ENCODE measurements at places on chromosomes 7 and 10. TPM values are rescaled to one million over a fixed set of nuclear protein-coding genes. Genes with fewer than 3 reads are reported as not detected.

Gene MBLAC1
- 1.6 TPM for total RNA-seq

Gene ACTL6B
- total RNA-seq: 4.2 TPM

Gene OPALIN
- not detected for total RNA-seq

Gene ANKRD61
- total RNA-seq: 0.47 TPM

Gene KLLN
- total RNA-seq: 0.87 TPM

Gene FBXO24
- 0.41 TPM for total RNA-seq

Gene C10orf53
- total RNA-seq: not detected

Gene MGAM2
- total RNA-seq: 1.2 TPM

Gene TRPV5
- total RNA-seq: 0.13 TPM

Gene GDF2
- total RNA-seq: not detected

Gene LIPM
- total RNA-seq: not detected

DNA sequence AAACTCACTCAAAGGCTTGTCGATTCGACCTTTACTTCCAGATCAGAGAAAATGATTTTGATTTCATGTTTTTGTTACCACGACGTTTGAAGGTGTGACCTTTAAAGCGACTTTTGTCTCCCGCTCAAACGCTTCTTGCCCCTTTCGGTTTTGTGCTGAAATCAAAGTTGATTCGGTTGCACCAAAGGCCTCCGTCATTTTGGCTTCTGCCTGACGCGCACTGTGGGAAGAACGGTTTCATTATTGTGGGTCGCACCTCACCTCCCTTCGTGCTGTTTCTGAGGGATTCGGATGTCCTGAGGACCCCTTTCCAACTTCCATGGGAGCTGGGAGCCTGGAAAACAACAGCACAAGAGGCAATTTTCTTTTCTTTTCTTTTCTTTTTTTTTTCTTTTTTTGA is 176.9 kb downstream of the DNAJB6 start:
- H3K4me3 ChIP-seq: no peak overlapping the region
- peaks cover 30% of the 10 kb centered on the region for H3K27me3 ChIP-seq
- H3K4me1 ChIP-seq: no peaks in the 10 kb centered on the region
- DNase-seq: no peak
- no peak overlapping the region for H3K27ac ChIP-seq

DNA sequence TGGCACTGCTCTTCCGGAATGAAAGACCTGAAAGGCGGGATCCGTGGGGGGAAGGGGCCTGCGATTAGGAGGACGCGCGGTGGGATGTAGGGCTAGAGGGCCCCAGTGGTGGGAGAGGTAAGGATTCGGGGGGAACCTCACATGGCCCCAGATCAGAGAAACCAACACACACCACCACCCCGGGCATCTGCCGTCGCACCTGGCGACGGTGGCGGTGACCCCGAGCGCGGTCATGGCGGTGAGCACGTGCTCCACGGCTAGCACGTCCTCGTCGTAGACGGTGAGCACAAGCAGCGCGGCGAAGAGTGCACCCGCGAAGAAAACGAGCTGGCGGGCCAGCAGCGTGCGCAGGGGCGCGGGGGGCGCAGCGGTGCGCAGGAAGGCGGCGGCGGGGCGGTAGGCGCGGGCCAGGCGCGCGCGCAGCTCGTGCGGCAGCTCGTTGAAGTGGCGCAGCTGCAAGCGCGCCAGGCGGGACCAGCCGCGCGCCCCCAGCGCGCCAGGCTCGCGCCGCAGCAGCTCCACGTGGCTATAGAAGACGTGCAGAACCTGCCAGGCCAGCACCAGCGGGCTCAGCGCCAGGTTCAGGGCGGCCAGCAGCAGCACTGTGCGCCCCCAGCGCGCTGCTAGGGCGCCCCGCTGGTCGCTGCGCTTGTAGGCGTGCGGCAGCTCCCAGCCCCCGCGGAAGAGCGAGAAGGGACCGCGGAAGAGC is 5.7 kb downstream of the ATG9B start:
- no peaks in the 10 kb centered on the region for H3K36me3 ChIP-seq
- H3K27ac ChIP-seq: no peak overlapping the region
- peaks cover 5% of the 10 kb centered on the region for H3K4me1 ChIP-seq

DNA sequence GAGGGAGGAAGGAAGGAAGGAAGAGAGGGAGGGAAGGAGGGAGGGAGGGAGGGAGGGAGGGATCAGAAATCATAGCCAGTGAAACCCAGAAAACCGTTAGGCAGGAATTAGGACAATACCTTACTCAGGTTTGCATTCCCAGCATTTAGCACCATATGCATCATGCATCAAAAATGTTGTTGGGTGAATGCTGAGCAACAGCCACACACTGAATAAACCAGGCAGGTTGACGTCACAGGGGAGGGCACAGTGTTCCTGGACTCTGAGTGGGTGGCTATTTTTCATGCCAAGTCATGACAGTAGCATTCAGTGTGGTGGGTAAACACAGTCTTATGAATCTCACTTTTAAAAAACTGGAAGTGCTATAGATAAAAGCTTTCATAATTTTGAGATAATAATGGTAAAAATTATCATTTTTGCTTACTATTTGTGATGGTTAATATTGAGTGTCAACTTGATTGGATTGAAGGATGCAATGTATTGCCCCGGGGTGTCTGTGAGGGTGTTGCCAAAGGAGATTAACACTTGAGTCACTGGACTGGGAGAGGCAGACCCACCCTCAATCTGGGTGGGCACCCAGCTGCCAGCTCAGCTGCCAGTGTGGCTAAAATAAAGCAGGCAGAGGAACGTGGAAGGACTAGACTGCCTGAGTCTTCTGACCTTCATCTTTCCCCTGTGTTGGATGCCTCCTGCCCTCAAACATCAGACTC is 199.1 kb upstream of the PRKCQ start:
- no peak overlapping the region for H3K4me3 ChIP-seq
- no peak overlapping the region for H3K27ac ChIP-seq

- no peak overlapping the region for H3K4me3 ChIP-seq
- no peak overlapping the region for H3K27ac ChIP-seq
- no peaks in the 10 kb centered on the region for H3K27me3 ChIP-seq
- peaks cover 22% of the 10 kb centered on the region for H3K36me3 ChIP-seq
- no peak for DNase-seq
- peaks cover 4% of the 10 kb centered on the region for H3K4me1 ChIP-seq
These were observed 98.5 kb upstream of the NPS start for GRCh38 chr10:127450644-127451043.

- no peak overlapping the region for H3K27ac ChIP-seq
- no peaks in the 10 kb centered on the region for H3K36me3 ChIP-seq
- H3K4me1 ChIP-seq: peaks cover 2% of the 10 kb centered on the region
- peaks cover 4% of the 10 kb centered on the region for H3K27me3 ChIP-seq
- H3K4me3 ChIP-seq: no peak overlapping the region
These were observed 287.3 kb upstream of the SP4 start for GRCh38 chr7:21140622-21141021.

DNA sequence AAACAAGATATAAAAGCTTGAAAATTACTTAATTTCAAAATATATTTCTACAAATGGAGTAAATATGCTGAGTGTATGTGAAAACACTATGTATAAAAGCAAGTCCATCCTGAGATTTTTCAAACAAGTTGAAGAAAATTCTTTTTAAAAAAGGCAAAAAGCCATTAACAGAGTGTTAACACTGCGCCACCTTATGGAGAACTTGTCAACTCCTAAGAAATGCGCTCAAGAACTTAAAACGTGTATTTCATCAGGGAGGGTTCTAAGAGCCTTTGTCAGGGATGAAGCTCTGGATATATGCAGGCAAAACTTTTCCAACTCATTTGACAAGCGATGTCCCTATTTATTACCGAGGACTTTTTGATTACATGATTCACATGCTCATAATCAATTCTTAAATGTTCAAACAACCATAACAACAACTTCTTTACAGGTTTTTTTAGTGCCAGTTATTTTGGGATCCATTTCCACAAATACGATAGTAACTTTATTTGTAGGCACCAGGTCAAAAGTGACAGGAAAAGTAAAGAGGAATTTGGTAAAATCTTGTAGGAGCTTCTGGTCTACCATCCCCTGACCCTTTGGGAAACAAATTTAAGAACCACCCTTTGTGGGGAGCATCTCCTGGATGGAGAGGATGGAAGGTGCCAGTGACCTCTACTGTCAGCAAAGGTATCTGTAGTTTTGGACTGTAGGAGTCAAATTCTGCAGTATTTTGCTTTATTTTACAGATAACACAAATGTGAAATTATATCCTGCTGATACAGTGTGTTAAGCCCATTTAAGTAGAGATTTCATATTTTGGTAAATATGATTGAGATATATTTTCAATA is 23.2 kb downstream of the CALCR start:
- H3K27ac ChIP-seq: no peak overlapping the region
- no peak overlapping the region for H3K4me3 ChIP-seq
- no peaks in the 10 kb centered on the region for H3K36me3 ChIP-seq
- H3K4me1 ChIP-seq: no peaks in the 10 kb centered on the region

DNA sequence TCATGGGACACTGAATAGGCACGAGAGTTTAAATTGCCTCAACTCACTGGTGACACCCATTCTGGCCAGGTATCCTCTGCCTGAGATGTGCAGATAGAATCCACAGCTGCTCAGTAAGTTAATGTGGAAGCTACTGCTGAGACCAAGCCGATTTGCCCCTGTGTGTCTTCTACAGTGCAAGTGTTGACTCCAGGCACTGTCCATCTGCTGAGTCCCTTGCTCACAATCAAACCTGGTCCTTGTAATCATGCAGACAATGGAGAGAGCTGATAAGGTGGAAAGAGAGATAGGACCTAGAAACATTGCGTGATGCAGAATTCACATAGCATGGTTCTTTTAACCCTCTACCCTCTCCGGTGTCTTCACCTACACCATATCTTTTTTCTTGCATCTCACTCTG is 101.4 kb downstream of the ITGB8 start:
- H3K36me3 ChIP-seq: no peaks in the 10 kb centered on the region
- no peak overlapping the region for H3K27ac ChIP-seq
- H3K4me1 ChIP-seq: peaks cover 4% of the 10 kb centered on the region
- DNase-seq: no peak
- H3K27me3 ChIP-seq: no peaks in the 10 kb centered on the region

- H3K27ac ChIP-seq: no peak overlapping the region
- DNase-seq: no peak
- no peaks in the 10 kb centered on the region for H3K27me3 ChIP-seq
- peaks cover 11% of the 10 kb centered on the region for H3K36me3 ChIP-seq
- no peaks in the 10 kb centered on the region for H3K4me1 ChIP-seq
These were observed 17.3 kb downstream of the ACTR1A start for GRCh38 chr10:102485093-102485784.

GRCh38 chr10:50607356-50607925 is 16.3 kb downstream of the SGMS1 start:
- no peaks in the 10 kb centered on the region for H3K36me3 ChIP-seq
- H3K4me1 ChIP-seq: peaks cover 39% of the 10 kb centered on the region
- H3K4me3 ChIP-seq: no peak overlapping the region
- H3K27me3 ChIP-seq: no peaks in the 10 kb centered on the region

GRCh38 chr10:106682175-106682574 is 482.3 kb downstream of the SORCS1 start:
- no peaks in the 10 kb centered on the region for H3K4me1 ChIP-seq
- no peaks in the 10 kb centered on the region for H3K27me3 ChIP-seq
- H3K36me3 ChIP-seq: peaks cover 3% of the 10 kb centered on the region
- no peak overlapping the region for H3K27ac ChIP-seq

GRCh38 chr7:13104128-13104527 is 416.7 kb downstream of the ARL4A start:
- peaks cover 1% of the 10 kb centered on the region for H3K4me1 ChIP-seq
- H3K36me3 ChIP-seq: no peaks in the 10 kb centered on the region
- H3K27me3 ChIP-seq: no peaks in the 10 kb centered on the region
- H3K27ac ChIP-seq: no peak overlapping the region
- no peak overlapping the region for H3K4me3 ChIP-seq

DNA sequence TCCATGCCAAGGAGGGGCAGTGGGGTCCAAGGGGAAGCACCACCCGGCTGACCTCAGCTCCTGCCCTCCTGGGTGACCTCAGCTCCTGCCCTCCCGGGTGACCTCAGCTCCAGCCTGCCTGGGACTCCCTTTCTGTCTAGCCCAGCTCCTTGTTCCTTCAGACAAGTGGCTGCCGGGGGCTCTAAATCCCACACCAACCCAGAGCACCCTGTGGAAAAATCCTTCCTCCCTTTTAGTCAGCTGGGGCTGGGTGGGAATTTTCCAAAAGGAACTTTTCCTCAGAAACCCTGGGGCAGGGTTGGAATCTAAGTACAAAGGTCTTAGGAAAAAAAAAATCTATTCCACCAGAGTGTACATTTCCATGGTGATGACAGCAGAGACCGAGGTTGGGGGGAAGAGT is 36.3 kb downstream of the AKR1B1 start:
- peaks cover 12% of the 10 kb centered on the region for H3K4me1 ChIP-seq
- no peak overlapping the region for H3K4me3 ChIP-seq
- no peaks in the 10 kb centered on the region for H3K27me3 ChIP-seq
- DNase-seq: no peak
- H3K36me3 ChIP-seq: no peaks in the 10 kb centered on the region

DNA sequence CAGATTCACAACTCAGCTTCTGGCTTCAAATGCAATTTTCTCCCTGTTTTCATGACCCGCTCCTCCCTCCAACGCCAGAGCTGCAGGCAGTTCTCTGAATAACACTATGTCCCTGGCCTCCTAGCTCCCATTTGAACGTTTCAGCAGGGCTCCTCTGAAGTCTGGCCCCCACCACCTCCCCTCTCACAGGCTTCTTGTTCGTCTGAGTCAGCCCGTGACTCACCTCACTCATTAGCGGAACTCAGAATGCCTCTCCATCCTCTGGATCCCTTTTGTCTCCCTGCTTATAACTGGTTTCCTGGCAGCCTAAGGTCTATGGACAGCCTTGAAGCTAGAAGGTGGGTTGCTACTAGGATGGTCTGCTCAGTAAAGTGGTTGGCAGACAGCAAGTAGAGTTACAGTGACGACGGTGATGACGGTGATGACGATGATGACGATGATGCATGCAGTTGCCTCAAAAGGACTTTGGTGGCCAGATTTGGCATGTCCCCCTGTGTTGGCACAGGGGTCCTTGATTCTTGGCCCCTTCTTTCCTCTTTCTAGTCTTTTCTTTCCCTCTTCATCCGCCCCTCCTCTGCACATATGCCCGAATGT is 83.3 kb upstream of the MKLN1 start:
- no peaks in the 10 kb centered on the region for H3K36me3 ChIP-seq
- peaks cover 4% of the 10 kb centered on the region for H3K4me1 ChIP-seq
- H3K27me3 ChIP-seq: peaks cover 1% of the 10 kb centered on the region

- H3K4me1 ChIP-seq: no peaks in the 10 kb centered on the region
- H3K27me3 ChIP-seq: no peaks in the 10 kb centered on the region
- DNase-seq: no peak
- H3K27ac ChIP-seq: no peak overlapping the region
- H3K4me3 ChIP-seq: no peak overlapping the region
These were observed 9.3 kb downstream of the CROT start for GRCh38 chr7:87354749-87355148.

DNA sequence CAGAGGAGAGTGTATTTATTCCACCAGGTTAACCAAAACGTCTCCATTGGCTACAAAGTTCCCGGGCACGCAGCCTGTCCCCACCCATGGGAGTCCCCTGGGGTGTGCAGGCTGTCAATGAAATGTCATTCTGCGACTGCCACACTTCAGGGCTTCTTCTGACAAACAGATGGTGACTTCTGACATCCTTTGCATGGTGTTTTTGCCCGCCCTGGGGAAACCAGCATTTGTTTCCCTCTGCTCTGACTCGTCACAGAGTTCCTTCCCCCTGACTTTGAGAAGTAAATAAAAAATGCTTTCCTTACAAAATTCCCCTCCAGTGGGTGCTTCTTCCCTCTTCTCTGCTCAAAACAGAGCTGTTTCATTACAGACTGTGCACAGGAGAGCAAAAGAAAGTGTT is 38.2 kb downstream of the TNS3 start:
- H3K36me3 ChIP-seq: peaks cover 8% of the 10 kb centered on the region
- H3K27me3 ChIP-seq: no peaks in the 10 kb centered on the region
- peaks cover 30% of the 10 kb centered on the region for H3K4me1 ChIP-seq

- no peak overlapping the region for H3K27ac ChIP-seq
- no peak overlapping the region for H3K4me3 ChIP-seq
- no peaks in the 10 kb centered on the region for H3K36me3 ChIP-seq
- peaks cover 5% of the 10 kb centered on the region for H3K27me3 ChIP-seq
These were observed 128.0 kb downstream of the MBL2 start for GRCh38 chr10:52644373-52645186.

Measured in progenitor cell of endocrine pancreas (in vitro differentiated cells).